Stimulated activated CD8-positive, alpha-beta memory T cell treated with anti-CD3 and anti-CD28 coated beads, Interleukin-2, amount 100 ng/mL, for 48 hours (primary cell): ENCODE measurements at places on chromosomes 7 and 10.

DNA sequence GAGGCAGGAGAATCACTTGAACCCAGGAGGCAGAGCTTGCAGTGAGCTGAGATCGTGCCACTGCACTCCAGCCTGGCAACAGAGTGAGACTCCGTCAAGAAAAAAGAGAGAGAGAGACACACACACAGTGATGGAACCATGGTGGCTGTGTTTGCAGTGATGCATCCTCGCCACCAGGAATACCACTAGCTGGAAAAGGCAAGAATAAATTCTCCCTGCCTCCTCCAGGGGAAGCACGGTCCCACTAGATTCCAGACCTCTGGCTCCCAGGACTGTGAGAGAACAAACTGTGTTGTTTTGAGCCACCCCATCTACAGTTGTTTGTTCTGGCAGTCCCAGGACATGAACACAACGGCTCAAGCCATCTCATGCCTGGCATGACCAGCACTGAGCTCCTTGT is 320.3 kb upstream of the FOXK1 start:
- no peak for DNase-seq

- DNase-seq: no peak
Measured at GRCh38 chr7:3605222-3605621, 304.2 kb downstream of the SDK1 start.

DNA sequence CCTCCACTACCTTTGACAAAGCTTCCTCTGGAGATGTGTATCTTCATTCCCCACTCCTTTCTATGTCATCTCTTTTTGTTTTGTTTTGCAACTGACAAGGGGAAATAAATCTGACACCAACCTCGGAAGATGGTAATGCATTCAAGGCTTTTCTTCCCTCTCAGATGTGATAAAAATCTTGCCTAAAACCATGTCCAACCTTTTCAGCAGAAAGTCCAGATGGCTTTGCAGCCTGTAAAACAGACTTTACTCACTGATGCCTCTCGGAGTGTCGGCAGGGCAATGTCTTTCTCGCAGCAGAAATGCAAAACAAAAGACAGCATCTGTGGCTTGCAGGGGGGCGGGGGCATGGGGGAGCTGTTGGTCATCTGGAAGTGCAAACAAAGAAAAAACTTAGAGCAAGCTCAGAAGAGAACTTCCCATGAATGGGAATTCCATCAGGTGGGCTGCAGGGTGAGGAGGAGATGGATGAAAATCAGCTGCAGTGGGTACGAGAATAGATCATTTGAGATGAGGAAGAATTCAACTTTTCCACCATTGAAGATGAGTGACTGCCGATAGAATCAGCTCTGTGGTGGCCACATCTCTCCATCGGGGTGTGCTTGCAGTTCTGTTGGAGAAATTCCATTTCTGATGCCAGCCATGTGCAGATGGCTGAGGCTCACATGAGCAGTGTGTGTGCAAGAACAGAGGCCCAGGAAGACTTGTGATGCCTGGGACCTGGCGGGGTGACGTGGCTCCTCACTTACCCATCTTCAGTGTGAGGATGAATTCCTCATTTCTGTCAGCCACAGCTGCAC is 237.7 kb downstream of the WDR37 start:
- no peak for DNase-seq

DNA sequence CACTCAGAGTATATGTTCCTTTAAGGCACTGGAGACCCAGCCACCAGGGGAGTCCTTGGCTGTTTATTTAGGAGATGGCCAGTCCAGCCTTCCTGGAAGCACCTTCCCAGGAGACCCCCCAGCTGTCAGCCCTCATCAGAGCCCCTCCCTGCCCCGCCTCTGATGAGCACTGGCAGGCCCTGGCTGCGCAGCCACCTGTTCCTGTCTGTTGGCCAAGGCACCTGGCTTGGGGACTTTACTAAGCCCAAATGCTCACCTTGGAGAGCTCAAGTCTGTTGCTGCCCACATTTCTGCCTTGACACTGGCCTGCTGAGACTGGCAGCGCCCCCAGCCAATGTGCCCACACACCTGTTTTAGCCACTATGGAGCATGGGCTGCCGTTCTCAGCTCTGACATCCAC is 124.7 kb downstream of the ELMO1 start:
- no peak for DNase-seq

DNA sequence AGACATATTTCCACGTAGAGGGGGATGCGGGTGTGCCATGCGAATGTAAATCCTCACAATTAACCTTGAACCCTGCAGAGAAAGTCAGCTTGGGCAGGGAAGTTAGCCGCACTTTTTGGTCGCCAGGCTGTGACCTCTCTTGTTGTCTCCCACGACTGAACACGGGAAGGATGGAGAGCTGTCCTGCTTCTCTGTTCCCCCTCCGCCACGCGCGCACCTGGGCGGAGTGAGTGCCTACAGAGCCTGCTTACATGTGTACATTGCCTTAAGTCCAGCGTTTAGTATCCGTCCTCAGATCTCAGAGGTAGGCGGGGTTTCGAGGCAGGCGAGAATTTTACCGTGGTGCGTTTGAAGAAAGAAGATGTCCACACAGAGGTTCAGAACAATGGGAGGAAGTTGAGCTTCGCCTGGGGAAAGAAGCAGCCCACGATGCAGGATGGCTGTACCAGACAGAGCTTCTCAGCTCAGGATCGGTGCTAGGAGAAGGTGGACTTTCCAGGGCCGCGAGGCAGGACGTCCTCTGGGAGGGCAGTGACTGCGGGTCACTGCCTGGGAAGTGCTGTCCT is 482 bp upstream of the ERCC6 start:
- DNase-seq: no peak

GRCh38 chr7:27165089-27165995 is at the start of gene HOXA9:
Gene HOXA9, minus strand, starts transcription at chr7:27165537. Its CDS starts 80 bp downstream, at chr7:27165457.
- DNase-seq: no peak

GRCh38 chr10:44009891-44010632 is 361.4 kb upstream of the ZNF32 start:
- no peak for DNase-seq

DNA sequence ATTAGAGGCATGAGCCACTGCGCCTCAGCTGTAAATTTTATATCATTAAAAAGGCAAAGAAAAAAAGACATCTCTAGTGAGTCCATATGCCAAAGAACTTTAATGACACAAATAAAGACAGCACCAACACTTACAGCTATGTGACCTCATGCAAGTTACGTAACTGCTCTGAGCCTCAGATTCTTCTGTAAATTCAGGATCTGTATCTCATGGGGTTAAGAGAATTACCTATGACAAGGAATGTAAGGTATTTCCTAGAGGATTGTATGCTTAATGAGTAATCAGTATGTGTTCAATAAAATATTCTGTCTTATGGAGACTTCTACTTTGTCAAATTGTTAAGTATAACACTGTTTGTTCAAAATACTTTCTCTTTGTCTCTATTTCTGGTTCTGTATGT is 274.0 kb upstream of the GLI3 start:
- DNase-seq: no peak

- no peak for DNase-seq
Measured at GRCh38 chr10:78700413-78700812, 368.4 kb upstream of the ZMIZ1 start.

DNA sequence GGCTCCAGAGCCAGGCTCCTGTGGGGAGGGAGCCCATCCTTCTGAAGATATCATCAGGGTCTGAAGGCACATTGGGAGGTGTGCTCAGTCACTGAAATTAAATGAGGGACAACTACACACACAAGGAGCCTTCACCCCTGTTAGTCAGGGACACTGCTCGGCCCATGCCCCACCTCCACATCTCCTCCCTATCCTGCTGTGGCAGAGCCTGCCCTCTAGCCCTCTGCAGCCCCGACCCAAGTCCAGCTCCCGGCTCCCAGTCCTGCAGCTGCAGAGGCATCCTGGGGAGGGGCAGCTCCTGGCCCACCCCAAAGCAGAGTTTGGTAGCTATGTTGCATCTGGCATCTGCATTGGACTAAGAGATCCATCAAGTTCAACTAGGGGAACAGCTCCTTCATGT is 136.3 kb downstream of the ZNF248 start:
- no peak for DNase-seq

DNA sequence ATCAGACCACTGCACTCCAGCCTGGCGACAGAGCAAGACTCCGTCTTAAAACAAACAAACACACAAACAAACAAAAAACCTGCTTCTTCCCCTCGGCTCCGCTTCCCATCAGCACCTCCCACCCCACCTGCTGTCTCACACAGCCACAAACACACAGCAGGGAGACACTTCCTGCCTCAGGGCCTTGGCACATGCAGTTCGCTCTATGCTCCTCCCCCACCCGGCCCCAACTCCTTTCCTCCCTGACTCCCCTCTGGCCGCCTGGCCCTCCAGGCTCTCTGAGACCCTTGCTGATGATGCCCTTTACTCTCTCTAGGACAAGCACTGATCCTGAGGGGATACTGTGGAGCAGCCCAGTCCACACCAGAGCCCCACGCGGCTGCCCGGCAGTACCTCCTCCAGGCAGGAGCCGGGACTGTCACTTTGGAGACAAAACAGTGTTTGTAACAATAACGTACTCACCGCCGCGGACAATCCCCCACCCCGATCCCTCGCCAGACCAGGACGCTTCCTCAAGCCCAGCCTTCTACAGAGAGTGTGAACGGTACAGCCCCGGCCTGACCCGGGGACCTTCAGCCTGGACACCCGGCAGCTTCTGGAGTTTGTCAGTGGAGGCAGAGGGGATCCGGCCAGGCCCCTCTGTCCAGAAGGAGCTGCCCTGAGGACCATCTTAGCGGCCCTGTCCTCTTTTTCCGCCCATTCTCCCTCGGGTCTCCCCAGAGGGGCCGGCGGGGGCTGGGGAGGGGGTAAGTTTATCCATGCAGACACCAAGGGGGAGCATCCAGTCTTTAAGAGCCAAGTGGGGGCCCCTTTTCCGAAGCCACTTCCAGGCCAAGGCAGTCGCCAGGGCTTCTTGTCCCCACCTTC is 50.0 kb upstream of the GTF2IRD1 start:
- DNase-seq: no peak

DNA sequence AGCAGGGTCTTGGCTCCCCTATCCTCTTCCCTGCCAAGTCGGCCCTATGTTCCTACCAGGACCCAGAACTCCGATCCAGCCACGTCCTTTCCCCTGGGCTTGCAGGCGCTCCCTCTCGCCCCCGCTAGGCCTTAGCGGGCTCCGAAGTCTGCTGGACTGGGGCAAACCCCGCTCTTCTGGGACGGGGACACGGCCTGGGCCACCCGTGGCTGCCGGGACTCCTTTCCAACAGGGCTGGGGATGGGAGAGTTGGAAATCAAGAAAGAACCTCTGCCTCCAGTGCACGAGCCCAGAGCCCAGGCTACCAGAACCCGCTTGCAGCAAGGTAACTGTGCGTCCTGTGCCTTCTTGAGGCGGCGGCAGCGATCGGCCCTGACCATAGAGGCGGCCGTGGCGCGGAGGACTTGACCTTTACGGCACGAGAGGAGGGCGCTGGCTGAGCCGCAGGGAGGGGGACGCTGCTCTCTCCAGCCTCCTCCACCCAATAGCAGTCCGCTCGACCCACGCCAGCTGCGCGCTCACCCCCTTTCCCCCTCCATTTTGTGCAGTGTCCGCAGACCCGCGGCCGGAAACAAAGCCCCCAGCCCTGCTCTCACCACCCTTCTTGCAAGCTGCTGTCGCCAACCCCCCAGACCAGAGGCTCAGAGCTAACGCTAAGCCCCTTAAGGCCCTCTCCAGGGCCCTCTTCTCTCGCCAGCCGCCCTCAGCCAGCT is 7.0 kb upstream of the HOXA11 start:
- no peak for DNase-seq

DNA sequence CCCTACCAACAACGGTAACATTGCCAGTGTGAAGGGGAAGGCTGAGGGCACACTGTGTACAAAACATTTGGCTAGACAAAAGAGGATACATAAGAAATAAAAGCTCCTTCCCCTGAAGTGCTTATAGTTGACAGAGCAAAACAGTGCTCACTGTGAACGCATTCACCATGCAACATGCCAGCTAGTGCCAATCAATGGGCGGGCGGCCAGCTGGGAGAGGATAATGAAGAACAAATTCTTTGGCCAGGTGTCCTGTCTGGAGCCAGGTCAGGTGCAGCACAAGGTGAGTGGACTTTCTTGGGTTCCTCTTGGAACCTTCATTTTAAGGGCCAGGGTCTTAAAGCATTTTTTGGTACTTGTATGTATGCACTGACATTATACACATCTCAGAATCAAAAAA is 106.1 kb downstream of the ICA1 start:
- no peak for DNase-seq

DNA sequence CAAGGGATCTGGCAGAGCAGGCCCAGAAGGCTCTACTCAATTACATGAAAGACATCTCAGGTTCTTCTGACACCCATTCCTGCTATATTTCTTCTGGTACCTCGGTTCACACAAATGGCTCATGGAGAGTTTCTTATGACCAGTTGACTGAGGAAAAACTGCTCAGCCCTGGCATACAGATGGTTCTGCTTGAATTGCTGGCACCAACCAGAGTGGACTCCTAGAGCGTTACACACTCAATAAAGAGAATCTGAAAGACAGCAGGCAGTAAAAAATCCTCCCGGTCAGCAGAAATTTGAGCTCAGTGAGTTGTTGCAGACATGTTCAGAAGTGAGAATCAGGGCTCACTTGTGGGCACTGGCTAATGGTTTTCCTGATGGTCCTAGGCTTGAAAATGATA is 434.4 kb downstream of the TCERG1L start:
- DNase-seq: no peak

DNA sequence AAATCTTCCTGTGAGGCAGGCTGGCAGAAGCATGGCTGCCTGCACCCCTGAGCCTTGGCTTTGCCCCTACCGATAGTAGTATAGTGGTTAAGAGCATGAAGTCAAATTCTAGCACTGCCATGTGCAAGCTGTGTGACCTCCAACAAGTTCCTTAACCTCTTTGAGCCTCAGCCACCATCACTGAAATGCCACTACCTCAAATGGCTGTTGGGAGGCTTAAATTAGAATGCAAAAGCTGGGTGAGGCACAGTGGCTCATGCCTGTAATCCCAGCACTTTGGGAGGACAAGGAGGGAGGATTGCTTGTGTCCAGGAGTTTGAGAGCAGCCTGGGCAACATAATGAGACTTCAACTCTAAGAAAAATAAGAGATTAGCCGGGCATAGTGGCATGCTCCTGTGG is 8.4 kb downstream of the SFRP5 start:
- no peak for DNase-seq

DNA sequence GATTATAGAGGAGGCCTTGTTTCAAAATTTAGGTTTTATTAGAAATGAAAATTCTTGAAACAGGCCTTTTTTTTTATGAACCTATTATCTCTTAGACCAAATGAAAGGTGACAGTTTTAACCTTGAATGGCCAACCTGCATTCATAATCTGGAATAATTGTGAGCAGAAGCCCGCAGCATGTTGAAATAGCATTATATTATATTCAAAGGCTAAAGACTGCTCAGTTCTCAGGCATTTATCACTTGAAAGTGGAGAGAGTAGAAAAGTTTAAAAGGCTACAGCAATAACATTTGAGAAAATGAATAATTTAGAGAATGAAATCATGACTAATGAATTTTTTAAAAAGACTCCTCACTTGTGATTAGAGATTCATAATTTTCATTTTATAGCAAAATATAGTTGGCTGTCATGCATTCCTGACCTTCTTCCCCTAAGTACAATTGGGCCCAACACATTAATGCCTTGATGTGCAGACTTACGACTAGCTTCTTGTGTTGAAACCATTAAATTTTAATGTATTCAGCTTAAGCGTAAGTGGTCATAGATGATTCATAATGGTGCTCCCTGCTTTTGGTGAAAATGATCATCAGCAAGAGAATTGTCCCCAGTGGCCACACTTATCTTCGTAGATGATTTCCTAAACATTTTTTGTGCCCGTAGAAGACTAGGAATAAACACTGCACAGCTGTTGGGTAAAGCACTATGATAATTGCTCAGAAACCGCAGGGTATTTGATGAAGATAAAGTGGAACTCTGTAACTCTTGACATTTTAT is 346.6 kb upstream of the BMPER start:
- DNase-seq: no peak
